Hindlimb muscle (tissue), 1 donor: ENCODE measurements at places on chromosomes 3 and 15. TPM values are rescaled to one million over a fixed set of nuclear protein-coding genes. Genes with fewer than 3 reads are reported as not detected.
A peak's percentile ranks its signal among the peaks of the same experiment; 100 is the strongest.

The CDCP1 gene
- 0.34 TPM for polyA plus RNA-seq

The UTS2B gene
- 0.19 TPM for polyA plus RNA-seq

The GRK7 gene
- not detected for polyA plus RNA-seq

The SH2D7 gene
- 0.12 TPM for polyA plus RNA-seq

The MYRIP gene
- polyA plus RNA-seq = 0.83 TPM

The CCR5 gene
- 0.52 TPM for polyA plus RNA-seq

The CFAP100 gene
- polyA plus RNA-seq = 0.58 TPM

DNA sequence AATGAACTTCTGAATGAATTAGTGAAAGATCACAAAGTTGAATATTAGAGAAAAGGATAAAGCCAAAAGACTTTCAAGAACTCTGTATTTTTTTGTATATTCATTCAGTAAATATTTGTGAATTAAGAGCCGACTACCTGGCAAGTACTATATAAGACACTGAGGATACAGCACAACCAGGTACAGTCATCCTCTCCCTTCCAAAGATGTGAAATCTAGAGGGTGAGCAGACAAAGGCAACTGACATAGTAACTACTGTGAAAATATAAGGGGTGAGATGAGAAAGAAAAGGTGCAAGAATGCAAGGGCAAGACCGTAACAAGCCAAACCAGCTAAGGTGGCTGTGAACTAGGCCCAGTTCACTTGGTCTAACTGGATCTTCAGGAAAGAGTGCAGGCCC lies 974.6 kb upstream of the CFAP20DC start:
- DNase-seq = no peak

DNA sequence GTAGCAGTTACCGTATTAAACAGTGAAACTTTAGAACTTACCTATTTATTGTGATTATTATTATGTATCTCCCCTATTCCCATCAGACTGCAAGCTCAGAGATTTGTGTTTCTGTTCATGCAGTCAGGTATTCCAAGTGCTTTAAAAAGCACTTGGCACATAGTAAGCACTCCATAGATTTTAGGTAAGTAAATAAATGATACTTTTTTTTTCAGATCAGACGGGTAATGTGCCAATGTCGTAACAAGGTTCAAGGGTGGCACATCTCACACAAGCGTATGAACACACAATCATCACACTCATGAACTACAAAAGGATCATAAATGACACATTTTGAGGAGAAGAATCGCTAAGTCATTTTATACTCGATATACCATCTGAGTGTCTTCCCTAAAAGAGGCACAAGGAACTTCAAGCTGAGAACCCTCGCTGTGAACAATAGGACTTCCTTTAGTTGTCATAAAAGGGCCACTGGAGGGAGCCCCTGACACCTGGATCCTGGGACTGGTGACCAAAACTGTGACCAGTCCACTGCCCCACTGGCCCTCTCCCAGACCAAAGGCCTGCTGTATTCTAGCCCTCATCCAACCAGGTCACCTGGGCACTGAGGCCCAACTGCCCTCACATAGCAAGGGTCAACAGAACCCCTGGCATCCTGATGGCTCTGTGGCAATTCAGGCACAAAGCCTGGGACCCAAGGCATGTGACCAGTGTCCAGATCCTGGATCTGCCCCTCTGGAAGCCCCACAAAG lies 32.1 kb downstream of the KIF9 start:
- no peak for DNase-seq

GRCh38 chr3:189121092-189121491 lies 50.7 kb upstream of the TPRG1 start:
- DNase-seq = no peak

DNA sequence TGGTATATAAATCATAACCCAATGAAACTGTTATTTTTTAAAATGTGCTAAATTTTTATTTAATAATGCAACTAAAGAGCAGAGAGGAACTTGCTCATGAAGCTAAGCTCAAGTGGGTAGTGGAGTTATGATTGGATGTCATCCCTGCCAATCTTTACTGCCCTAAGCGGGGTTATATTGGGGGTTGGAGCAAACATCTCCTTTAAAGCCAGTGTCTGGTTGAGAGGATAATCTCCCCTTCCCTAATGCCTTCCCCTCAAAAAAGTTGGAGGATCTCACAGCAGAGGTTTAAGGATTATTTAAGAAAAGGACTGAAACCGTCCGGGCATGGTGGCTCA lies 32.1 kb upstream of the CLASP2 start:
- no peak for DNase-seq

- no peak for DNase-seq
These were observed 643.0 kb downstream of the TBL1XR1 start for GRCh38 chr3:176554264-176554663.

- DNase-seq = peak; percentile 21
These were observed 5.6 kb upstream of the SLC33A1 start for GRCh38 chr3:155859859-155860258.

GRCh38 chr15:85073556-85074194 lies 92.0 kb downstream of the PDE8A start:
- no peak for DNase-seq

DNA sequence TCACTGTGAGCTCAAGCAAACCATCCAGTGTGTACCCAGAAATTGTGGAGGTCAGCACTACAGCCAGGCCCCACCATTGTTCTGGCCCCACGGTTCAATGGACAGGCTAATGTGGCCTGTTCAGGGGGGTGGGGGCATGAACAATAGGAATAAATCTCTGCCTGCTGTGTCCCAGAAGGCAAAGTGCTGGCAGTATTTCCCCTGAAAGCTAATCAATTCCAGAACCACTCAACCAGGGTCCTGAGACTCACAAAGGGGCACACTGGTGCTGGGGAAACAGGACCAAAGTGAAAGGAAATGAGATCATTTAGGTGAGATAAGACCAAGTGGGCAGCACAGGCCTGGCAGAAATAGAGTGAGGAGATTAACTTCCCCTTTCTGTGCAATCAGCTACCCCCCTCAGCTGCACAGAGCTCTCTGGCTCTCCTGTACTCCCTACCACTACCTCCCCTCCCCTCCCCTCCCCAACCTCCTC lies 11.5 kb downstream of the CRYGS start:
- no peak for DNase-seq

GRCh38 chr3:87126321-87126720 lies 100.8 kb upstream of the CHMP2B start:
- DNase-seq = no peak

DNA sequence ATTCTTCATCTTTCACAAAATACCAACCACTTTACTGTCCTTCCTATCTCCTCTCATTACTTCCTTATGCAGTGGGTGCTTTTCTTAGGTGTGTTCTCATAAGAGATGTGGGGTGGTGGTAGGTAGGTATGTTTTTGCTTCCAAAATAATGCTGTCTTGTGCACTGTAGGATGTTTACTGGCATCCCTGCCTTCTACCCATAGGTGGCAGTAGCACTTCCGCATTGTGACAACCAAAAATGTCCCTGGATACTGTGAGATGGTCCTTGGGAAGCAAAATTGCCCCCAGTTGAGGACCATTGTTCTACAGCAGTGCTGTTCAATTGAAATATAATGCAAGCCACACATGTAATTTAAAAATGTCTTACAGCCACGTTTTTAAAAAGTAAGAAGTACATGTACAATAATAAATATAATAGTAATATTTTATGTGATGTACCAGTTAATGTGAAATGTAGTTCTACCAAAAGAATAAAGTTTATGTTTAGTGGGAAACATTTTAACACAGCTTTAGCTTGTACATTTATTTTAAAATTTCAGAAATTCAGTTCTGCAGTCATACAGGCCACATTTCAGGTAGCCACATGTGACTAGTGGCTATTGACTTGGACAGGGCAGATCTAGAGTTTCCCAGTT lies 75.2 kb downstream of the NEO1 start:
- DNase-seq = no peak

DNA sequence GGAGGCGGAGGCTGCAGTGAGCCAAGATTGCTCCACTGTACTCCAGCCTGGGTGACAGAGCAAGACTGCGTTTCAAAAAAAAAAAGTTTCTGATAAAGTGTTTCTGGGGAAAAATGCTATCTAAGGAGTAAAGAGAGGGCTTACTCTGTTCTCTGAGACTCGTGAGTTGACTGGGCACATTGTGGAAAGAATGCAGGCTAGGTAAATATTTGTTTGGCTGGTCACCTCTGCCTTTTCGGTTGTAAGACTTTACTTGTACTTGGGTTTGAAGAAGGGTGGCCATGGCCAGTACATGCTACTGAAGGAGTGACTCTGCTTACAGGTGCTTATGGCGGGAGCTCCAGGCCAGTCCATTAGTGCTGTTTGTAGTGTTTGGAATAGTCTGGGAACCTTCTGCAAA lies 68.7 kb downstream of the RUBCN start:
- DNase-seq = no peak

DNA sequence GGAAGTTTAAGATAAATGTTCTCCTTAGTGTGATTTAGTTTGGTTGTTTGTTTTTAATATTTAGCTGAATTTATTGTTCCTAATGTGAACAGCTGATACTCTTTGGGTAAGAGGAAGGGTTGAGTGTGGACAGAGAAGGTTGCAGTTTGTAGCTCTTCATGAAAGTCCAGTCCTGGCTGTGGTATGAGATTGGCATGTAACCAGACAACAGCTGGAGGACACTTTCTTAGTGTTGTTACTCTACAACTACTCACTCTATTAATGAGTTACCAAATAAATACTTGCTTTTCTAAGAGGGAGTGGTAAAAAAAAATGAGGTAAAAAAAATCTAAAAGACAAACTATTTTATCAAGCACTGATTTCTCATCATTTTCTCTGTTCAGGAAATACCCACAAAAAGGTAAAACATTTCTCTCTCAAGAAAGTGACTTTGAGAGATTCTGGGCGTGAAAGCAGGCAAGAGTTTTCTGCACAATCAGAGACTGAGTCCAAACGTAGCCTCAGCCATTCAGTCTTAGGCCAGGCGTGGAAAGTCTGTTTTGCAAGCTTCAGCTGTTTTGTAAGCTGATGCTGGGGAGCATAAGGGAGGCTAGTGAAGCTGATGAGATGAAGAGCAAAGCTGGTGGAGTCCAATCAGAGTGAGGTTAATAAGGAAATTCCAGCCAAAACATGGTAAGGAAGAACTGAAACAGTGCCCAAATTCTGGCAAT lies 138.5 kb upstream of the ARPP21 start:
- DNase-seq = peak; percentile 20

DNA sequence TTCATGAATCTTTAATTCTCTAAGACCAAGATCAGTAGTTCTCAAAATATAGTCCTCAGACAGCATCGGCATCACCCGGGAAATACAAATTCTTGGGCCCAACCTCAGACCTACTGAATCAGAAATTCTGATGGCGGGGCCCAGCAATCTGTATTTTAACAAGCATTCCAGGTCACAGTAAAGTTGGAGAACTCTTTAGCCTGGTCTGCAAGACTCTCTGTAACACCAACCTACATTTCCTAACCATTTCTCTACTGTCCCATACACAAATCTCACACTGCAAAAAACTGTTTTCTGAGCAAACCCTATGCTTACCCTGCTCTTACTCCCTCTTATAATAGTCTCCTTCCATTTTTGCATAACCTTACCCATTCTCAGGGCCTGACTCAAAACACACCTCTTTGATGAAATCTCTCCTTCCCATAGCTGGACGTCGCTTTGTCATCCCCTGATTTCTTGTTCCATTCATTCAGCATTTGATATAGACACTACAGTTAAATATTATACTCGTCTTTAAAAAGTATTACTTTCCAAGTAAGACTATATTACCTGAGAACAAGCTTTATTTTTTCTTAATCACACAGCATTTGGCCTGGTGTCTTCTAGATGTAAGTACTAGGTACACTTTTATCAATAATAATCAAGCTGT lies 83.3 kb upstream of the MYO5C start:
- DNase-seq = no peak

GRCh38 chr3:134014270-134014669 lies 15.5 kb downstream of the SLCO2A1 start:
- no peak for DNase-seq

- DNase-seq = peak; percentile 81
These were observed 40.6 kb upstream of the ADCY5 start for GRCh38 chr3:123489400-123490004.

DNA sequence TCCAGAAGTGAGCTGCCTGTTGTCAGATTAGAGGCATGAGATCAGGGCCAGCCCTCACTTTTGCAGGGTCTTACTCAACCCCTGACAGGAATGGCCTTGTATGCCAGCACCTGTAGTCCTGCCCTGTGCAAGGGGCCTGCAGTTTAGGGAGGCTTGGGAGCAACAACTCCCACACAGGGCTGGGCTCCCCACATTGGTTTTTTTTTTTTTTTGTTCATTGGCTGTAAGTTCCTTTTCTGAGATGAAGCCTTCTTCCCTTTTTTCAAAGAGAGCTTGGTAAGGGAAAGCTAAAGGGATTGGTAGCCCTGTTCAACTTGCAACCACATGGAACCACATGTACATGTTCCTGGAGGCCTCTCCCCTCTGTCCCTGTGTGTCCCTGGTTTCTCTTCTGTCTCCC lies 46.4 kb downstream of the TNFAIP8L3 start:
- no peak for DNase-seq

DNA sequence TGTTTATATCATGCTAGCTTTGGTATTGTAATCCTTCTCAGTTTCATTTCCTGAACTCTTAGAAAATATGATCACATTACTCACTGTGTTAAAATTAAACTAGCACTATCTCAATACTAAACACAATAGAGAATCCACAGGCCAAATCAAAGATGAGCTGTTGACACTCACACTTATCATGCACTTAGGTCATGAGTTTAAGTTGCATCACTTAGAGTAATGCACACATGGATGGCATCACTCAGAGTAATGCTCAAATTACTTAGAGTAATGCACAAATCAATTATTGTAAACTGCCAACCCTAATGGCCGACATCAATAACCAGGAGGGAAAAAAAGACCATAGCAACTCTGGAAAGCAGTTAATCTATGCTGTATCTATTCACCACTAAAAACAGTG lies 40.0 kb upstream of the MCF2L2 start:
- DNase-seq = no peak

DNA sequence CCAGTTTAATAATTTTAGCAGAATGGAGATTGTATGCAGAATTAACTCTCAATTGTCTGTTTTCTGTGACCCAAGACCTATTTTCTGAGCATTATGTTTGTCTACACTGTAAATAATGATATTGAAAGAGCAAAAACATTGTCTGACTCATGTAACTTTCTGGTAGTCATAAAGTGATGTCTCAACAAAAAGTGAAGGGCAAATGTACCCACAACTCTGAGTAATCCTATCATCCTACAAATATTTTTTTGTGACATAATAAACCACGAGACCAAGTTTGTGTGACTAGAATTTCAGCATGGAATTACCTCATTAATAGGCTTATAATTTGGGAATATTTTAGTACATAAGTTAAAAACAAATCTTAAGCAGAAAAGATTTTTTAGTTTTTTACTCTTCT lies 15.4 kb upstream of the ABHD10 start:
- DNase-seq = no peak

DNA sequence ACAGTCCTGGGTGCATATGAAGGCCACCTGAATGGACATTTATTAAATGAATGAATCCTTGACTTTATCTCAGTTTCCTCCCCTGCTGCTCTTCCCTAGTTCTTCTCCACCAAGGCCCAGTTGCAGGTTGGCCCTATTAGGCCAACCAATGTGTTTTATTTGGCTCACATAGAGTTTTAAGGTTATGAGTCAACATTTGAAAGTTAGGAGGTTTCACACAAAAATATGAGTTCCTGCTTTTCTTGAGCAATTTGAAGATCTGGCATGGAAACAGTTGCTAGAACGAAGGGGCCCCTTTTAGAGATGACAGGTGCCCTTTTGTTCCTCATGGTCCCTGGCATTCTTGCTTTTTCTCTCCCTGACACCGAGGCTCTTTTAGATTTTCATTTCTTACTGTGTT lies 83.0 kb upstream of the PDZRN3 start:
- DNase-seq = no peak
